Stimulated activated CD4-positive, alpha-beta T cell treated with anti-CD3 and anti-CD28 coated beads, TNF-alpha, amount 100 ng/mL, for 48 hours (primary cell): ENCODE measurements at places on chromosomes 7 and 10.
A peak's percentile ranks its signal among the peaks of the same experiment; 100 is the strongest.

- DNase-seq, result no peak
Observed at GRCh38 chr7:29971566-29972314, 17.9 kb downstream of the SCRN1 start.

DNA sequence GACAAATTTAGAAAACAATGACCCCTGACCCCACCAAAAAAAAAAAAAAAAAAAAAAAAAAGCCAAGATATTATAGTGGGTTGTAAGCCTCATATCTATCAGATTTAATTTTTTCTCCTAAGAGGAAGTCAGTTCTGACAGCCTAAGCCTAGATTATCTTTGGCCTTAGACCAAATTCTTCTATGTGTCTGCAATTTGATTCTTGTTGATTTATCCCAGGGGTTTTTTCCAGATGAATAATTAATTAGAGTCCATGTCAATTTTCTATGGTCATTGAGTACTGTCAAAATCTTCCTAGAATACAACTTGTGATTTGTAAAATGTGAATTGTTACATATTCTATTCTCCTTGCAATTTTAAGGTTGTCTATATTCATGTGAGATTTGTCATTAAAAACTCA, 151.6 kb upstream of the CACNA2D1 start:
- no peak for DNase-seq

DNA sequence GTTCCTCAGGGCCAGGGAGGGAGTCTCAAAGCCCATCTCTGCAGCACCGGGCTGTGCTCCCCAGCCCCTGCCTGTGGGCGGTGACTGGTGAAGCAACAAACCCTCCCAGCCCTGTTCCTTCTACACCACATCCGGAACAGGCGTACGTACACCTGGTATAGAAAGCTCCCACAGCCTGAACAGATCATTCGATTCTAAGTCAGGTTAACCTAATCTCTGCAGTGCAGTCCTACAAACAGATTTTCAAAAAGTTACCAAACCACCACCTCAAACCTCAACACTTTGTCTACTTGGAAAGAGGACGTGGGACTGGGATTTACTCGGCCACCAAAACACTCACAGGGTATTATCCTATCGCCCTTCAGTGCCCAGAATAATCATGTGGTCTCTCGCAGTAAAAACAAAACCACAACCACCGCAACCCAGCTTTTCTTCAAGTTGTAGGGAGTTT, 238.4 kb downstream of the DIP2C start:
- DNase-seq, result peak; percentile 30

- DNase-seq, result no peak
Observed at GRCh38 chr7:5231116-5231515, 41.1 kb downstream of the WIPI2 start.

DNA sequence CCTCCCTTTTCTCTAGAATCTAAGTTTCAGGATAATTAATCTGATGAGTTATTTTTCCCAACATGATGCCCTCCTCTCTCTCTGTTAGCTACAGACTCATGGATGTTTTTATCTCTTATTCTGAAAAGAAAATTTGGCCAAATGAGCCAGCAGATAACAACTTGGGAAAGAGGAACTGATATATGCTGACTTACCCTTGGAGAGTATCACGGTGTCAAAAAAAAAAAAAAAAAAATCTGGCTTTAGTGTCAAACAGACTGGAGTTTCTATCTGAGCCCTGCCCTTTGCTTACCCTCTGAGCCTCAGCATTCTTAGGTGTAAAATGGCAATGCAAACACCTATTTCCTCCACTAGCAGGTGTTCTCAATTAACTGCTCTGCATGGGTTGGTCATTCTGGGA, 190.4 kb downstream of the AHR start:
- DNase-seq, result no peak

DNA sequence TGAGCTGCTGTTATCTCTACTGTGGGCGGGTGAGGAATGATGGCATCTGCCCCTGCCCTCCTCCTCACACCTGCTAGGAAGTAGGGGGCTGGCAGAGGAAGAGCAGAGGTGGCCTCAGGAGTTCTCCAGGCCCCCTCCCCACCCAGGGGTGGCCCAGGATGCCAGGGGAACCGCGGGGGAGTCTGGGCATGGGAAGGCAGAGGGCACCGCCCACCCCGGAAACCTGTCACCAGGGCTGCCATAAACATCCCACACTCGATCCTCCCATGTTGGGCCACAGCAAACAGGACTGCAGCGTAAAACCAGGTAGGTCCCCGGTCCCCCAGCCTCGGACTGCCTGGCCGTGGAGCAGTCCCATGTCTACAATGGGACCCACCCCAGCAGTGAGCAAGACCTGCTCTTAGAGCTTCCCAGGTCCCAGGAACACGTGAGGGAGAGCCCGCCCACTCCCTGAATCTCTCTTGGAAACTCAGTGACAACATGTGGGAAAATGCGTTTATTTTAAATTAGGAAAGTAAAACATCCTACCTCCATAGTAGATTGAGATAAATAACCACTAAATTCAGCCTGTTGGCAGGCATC, 23.4 kb downstream of the EBF3 start:
- no peak for DNase-seq
